ENCODE measurements at places on chromosomes 2 and 18.

- DNase-seq, result no peak
Observed at GRCh38 chr18:52342456-52342855, 2.5 kb downstream of the DCC start.

DNA sequence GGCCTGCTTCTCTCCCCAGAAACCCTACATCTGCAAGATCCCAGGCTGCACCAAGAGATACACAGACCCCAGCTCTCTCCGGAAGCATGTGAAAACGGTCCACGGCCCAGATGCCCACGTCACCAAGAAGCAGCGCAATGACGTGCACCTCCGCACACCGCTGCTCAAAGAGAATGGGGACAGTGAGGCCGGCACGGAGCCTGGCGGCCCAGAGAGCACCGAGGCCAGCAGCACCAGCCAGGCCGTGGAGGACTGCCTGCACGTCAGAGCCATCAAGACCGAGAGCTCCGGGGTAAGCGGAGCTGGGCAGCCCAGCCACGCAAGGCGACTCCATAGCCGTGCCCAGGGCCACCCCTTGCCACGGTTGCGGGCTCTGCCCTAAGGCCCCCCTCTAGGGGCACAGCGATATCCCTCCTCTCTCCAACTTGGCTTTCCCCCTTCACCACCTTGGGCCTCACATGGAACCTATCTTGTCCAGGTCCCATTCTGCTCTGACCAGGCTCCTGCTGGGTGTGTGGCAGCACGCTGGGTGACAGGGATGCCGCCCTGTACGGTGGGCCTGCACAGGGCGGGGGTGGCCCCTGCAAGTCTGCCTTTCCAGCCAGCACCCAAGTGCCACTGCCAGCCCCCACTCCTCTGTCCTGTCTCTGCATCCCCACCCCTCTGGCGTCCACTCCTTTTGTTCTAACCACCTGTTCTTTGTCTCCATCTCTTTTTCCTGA is 248.9 kb downstream of the GLI2 start:
- DNase-seq, result no peak

GRCh38 chr18:62716619-62717168 is 1.4 kb downstream of the PHLPP1 start:
- DNase-seq, result peak; percentile 52

DNA sequence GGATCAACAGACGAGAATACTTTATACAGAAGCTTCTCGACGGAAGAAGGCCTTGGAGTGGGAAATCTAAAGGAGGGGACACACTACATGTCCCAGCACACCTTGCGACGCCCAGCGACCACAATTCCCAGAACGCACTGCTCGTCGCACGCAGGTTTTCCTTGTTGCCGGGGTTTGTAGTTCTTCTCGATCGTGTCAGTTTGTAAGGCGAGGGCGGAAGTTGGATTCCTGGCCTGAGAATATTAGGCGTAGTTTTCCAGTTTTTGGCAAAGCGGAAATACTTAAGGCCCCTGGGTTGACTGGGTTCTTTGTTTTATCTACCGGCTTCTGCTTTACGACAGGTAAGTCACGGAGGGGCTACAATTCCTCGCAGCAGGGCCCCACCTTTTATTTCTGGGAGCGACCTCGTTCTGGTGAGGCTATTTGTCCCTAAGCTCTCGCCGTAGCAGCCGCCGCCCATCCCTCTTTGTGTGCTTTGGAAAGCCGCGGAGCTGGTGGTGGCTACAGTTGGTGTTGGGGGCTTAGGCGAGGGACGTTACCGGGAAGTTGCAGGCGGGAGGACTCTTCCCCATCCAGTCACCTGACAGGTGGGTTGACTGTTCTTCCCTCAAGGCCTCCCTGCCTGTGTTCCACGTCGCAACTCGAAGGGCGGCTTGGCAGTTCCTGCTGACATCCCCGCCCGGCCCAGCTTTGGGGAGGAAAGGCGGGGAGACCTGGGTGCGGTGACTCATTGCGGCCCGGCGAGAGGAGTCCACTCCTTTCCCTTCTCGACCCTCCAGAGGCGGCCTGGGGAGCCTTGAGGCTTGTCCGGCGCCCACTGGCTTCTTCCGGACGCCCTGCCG is at the start of gene DYNC1I2:
Gene DYNC1I2, plus strand, starts transcription at position 183 of the 842 bp plus-strand sequence. CDS start 2,687 bp downstream, outside the sequence.
- DNase-seq, result peak; percentile 96

Data from SK-MEL-5 (cell line).